NCI-H1417 treated with DMSO at 0.1 percent for 48 hours (cell line): ENCODE measurements at places on chromosomes 6 and 20.

- no peak for DNase-seq
Observed at GRCh38 chr6:41596807-41597206, 41.5 kb upstream of the MDFI start.

DNA sequence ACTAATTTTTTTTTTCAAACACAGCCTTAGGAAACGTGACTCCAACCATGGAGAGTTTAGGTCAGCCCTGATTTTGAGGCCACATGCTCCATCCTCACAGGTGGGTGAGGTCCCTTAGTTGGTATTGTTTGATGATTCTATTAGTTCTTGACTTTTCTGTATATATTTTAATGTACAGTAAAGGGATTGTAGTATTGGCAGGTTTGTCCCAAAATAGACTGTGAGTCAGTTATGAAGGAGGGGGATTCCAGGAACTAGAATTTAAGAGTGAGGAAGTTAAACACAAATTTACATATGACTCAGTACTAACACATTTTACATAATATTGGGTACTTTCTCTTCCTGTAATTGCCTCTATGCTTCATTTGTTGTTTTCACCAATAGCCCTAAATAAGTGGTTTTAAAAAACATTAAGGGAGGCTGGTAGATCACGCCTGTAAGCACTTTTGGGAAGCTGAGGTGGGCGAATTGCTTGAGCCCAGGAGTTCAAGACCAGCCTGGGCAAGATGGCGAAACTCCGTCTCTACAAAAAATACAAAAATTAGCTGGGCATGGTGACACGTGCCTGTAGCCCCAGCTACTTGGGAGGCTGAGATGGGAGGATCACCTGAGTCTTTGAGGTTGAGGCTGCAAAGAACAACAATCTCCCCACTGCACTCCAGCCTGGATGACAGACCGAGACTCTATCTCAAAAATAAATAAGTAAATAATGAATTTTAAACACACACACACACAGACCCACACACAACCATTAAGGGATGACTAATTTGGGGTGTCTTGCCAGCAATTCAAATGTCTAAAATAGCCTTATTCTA, 81.8 kb downstream of the SGK1 start:
- DNase-seq = no peak

DNA sequence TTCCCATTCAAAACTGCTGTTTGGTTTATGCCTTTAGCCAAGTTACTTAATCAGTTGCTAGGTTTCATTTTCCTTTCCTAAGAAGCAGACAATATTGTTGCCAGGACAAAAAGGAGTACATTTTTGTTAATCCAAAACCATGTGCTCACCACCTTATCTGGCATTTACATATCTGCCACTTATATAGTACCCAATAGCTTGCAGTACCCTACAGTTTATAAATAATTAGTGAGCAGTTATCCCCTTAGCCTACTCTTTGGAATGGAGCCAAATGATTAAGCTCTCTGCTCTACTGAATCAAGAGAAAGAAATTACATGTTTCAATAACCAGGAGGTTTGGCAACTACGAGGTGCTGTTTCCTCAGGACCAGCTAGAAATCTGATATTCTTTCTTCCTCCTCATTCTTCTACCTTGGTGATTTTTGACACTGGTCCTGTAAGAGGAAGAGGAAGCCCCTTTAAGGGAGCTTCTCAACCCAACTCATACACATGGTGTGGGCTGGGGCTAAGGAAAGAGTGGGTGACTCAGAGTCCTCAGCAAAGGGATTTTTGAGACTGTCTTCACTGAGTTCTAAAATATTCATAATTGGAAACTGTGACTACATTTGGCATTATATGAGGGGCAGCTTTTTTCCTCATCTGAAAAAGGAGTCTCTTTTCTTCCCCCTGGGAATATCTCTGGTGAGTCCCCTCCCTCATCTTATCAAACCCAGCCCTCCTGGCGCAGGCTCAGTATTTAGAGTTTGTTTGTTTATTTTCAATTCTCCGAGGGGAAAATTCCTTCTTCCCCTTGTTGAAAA, 1.5 kb downstream of the ZNFX1 start:
- DNase-seq = peak; percentile 40

DNA sequence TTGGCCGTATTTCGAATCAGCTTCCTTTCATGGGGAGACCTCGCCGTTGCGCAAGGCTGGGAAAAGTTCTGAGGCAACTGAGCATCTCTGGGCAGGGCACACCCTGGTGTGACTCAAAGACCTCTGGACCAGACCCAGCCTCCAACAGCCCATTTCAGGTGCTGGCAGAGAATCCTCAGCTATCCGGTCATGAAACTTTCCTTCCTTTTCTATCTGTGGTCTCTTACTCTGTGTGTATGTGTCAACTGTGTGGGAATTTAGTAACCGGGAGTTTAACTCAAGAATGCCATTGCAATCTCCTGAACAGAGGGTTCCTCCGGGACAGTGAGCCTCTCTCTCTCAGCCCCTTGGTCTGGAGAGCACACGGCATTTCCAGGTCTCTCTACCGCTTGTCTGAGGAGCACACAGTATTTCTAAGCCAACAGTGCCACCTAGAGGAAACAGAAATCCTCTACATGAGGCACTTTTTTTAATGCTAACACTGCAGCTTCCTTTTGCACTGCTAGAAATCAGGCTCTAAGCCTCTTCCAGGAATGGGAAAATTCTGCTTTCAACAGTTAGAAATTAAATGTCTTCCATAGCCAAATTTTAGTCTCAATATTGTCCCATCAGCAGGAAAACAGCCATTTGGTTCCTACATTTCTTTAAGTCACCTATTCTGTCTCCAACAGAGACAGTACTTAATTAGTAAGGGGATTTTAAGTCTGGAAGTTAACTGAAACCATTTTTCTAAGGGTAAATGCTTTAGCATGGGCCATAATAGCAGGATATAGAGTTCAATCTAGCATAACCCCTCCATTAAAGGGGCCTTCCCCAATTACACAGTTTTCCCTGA, 32.7 kb downstream of the PLN start:
- DNase-seq = no peak

GRCh38 chr6:140917911-140918310, 1214.8 kb upstream of the GJE1 start:
- DNase-seq = no peak

- no peak for DNase-seq
Observed at GRCh38 chr20:47038566-47039560, 144.2 kb downstream of the EYA2 start.
